Inflammatory macrophage treated with lipopolysaccharide for 4 hours (primary cell): ENCODE measurements at places on chromosomes 5 and 9.

DNA sequence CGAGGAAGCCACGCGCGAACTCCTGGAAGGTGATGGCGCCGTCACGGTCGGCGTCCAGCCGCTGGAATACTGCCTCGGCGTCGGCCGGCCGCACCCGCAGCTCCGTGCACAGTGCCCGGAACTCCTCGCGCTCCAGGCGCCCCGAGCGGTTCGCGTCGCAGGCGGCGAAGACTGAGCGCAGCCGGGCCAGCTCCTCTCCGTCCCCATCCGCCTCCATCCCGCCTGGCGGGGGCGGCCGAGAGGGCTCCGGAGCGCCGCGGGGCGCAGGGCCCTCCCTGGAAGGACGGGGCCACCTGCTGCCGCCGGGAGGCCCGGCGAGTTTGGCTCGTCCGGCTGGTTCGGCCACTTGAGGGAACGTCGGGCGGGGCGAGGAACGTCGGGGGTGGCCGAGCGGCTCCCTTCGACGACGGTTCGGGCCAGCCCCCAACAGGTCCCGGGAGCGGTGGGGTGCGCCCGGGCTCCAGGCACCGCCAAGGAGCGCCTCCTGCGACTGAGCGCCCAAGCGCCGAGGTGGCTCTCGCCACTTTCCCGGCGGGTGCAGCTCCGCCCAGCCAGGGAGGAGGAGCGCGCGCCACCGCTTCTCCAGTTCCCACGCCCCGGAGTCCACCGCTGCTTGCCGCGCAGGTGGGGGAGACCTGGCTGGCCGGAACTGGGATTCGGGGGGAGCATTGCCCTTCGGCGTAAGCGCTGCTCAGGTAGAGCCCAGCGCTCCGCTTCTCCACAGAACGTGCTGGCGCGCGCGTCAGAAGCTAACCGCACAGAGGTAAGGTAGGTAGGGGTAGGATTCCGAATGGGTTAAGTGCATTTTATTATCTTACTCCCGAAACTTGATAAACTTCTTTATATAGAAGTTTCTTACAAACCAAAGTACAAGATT is at the start of gene RASEF:
Gene RASEF (minus strand): TSS at position 492 of the 877 bp plus-strand sequence. CDS start 275 bp downstream, at position 217.
- no peak for DNase-seq

GRCh38 chr5:95664204-95664786 is 17.7 kb downstream of the RFESD start:
- peak; percentile 50 for DNase-seq

DNA sequence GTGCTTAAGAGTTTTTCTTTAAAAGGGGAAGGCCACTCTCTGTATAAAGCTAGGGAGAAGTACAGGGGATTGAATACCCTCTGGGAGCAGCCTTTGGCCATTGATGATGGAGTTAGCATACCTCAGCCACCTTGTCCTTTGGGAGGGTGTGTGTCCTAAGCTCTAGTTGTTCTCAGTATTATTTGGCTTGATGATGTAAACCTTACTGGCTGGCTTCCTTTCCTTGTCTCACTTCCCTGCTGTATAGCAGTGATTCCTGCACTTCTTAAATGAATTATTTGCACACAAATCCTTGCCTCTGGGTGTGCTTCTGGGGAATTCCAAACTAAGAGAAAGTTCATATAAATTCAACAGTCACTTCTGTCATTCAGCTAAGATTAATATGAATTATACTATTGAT is 234.9 kb upstream of the RIOK2 start:
- DNase-seq: no peak

DNA sequence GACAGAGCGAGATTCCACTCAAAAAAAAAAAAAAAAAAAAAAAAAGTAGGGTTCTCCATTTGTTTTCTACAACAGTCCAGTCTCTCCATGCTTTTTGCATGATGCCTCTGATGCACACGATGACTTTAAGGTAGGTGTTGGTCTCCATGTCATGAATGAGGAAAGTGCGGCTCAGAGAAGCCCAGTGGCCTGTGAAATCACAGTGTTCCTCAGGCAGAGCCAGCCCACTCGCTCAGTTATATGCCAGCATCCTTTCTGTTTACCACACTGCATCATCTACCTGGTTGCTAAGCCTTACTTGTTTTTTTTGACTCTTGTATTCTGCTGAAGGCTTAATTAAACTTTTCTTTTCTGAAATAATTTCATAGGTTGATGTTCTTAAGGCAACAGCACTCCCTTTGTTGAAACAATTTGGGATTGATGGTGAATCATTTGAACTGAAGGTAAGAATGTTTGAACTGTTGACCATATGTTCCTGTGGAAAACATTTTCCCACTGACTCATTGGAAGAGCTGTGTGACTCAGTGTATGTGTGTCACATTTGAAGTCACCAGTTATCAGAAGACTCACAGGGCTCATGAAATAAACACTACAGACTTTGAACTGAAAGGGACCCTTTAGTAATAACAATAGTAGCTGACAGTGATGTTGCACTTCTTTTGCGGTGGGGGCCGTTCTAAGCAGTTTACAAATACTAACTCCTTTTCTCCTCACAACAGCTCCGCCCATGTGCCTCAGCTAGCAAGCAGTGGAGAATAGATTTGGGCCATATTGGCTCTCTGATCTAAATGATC is 40.2 kb downstream of the RCL1 start:
- peak; percentile 50 for DNase-seq

- DNase-seq: no peak
Observed at GRCh38 chr5:77640589-77641396, 2.3 kb upstream of the OTP start.

GRCh38 chr9:127972236-127972871 is 8.4 kb downstream of the EEIG1 start:
- DNase-seq: no peak

DNA sequence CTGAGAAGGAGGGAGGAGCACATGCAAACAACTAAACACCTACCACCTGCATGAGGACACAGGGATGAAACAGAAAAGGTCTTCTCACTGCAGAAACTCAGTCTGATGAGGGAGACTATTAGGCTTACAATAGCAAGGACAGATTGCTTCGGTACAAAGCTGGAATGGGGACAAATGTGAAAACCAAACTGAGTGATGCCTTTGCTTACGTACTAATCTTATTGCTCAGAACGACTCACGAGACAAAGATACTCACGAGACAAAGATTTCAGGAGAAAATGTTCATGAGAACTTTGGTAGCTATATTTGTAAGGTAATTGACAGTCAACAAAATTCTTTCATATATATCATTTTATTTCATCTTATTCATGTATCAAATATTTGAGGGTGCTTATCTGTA is 71.9 kb upstream of the TAF1L start:
- no peak for DNase-seq

DNA sequence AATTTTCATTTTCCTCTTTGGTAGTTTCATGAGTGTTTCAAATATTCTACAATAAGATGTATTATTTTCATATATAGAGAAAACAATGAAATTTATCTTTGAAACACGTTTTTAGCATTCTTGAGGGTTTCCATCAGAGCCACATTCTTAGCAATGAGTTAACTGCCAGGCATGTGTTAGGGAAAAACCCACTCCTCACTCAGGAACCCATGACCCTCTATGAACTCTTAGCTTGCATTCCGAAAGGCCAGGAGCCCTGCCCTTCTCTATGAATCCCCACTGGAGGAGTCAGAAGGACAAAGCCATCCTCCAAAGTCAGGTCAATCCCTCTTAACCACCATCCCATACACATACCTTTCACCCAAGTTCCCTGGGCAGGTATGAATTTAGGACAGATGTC is 57.5 kb downstream of the ADAMTS12 start:
- no peak for DNase-seq

DNA sequence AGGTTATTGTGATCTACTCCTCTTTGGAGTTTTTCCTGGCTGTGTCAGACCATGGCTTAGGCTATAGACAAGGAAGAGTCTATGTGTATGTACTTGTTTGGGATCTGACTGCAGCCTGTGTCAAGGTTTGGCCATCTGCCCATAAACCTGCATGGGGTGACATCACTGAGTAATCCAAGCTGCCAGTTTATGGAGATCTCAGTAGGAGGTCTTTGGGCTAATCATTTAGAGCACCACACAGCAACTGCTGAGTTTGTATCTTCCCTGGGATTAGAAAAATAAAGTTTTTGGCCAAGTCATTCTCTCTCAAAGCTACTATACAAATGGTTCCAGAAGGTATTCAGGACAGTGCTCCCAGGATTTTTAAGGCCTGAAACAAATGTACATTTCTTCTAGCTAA is 65.5 kb upstream of the HSPB3 start:
- DNase-seq: no peak

- DNase-seq: peak; percentile 53
Observed at GRCh38 chr5:147857302-147858129, 21.0 kb upstream of the SCGB3A2 start.

DNA sequence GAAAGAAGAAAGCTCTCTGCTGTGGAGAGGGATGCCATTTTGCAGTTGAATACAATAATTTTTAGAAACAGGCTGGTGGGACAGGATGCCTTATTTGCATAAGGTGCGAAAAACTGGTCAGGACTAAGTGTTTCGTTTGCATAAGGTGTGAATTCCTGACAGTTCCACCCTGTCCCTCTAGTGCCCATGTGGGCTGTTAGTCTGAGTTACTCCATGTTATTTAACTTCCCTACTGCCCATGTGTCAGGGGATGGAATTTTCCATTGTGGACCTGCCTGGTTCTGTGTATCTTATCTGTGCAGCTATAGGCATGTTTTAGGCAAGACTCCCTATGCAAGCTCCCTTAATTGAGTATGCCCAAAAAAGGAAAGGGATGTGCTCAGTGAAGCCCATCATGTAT is 35.3 kb upstream of the NFIL3 start:
- no peak for DNase-seq

GRCh38 chr5:113161806-113162205 is 185.2 kb downstream of the DCP2 start:
- DNase-seq: no peak

DNA sequence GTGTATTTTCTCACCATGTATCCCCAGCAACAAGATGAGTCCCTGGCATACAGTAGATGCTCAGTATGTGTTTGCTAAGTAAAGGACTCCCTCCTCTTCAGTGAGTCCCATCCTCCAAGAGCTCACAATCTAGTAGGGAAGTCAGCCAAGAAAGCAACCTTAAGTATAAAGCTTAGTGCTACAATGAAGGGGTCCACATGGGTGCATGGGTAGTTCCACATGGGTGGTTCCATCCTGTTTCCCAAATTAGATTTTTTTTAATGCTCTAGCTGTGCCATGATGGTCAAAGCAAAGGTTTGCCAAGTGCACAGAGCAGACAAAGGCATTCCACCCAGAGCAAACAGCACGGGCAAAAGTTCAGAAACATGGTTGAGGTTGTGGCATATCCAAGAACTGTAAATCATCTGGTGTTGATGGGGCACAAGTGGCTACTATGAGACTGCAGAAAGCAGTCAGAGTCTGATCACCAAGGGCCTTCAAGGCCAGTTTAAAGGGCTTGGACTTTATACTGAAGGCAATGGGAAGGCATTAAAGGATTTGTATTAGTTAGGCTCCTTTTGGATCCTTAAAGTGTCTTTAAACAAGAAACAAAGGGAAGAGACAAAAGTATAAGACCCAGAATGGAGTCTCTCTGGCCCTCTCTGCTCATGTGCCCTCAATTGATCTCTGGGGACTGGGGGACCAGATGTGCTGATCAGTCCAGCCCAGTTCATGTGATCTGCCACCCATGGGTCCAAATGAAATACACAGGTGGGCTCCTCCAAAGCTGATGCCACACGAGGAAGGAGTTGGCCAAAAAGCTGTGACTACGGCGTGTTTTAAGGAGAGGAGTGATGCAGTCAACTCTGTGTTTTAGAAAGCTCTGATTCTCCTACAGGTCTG is 9.0 kb upstream of the CPLX2 start:
- no peak for DNase-seq

DNA sequence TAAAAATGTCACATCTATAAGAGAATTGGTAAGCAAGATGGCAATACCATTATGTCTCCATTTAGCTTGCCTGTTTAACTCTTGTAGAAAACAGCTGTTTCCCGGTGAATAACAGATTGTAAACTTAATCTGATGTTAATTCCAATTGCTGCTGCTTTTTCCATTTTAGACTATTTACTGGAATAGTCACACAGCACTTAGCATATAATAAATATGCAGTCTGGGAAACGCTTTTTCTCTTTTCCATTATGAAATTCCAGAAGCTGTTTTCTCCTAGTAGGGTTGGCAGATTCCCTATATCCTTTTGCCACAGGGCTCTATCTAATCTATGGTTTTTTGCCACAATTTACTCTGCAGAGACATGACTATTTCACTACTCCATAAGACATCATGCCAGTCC is 148.0 kb downstream of the CEMIP2 start:
- no peak for DNase-seq

- DNase-seq: no peak
Observed at GRCh38 chr9:130287736-130288135, 22.2 kb downstream of the HMCN2 start.

- no peak for DNase-seq
Observed at GRCh38 chr5:167128581-167128980, 1162.9 kb upstream of the WWC1 start.

DNA sequence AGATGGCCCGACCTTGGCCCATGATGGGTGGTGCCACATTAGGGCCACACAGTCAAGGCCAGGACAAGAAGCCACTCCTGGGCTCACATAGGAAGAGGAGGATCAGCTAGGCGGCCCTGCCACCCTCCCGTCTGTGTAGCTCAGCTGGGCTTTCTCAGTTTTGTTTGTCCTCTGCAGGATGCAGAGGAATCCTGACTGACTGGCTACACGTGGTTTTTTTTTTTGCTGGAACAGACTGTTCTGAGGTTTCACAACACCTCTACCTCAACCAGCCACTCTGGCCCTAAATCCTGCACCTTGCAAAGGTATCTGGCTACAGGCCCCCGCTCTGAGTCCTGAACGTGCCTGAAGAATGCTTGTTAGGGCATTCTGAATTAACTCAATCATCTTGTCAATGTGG is 88.3 kb upstream of the MSX2 start:
- DNase-seq: no peak

DNA sequence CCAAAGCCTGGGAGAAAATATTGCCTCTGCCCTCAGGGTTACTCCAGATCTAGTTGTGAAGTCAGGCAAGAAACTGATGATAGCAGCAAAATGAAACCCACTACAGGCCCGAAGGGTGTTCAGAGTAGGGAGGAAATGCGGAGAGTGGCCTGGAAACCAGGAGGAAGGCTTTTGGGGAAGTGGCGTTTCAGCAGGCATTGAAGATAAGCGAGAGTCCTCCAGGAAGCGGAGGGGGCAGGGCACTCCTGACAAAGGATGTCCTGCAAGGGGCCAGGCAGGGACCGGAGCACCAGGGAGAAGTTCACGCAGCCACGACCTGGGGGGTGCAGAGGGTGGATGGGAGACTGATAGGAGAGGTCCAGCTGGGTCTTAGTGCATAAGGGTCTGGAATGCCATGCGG is 7.8 kb upstream of the FOXI1 start:
- peak; percentile 61 for DNase-seq

GRCh38 chr9:17635115-17635890 is 56.4 kb downstream of the SH3GL2 start:
- no peak for DNase-seq

- DNase-seq: no peak
Observed at GRCh38 chr5:76788362-76788761, 30.5 kb upstream of the F2RL1 start.

- DNase-seq: no peak
Observed at GRCh38 chr5:73395256-73395655, 53.3 kb downstream of the FOXD1 start.

GRCh38 chr5:96339862-96340261 is 93.2 kb downstream of the PCSK1 start:
- DNase-seq: no peak
